GM12864 (cell line): ENCODE measurements at places on chromosomes 4 and X.
A peak's percentile ranks its signal among the peaks of the same experiment; 100 is the strongest.

- no peak for DNase-seq
Measured at GRCh38 chr4:28341784-28342183, 1481.1 kb downstream of the STIM2 start.

GRCh38 chr4:75031775-75032174 is 98.9 kb downstream of the PARM1 start:
- no peak for DNase-seq

GRCh38 chr4:73452953-73453700 is 17.1 kb downstream of the AFP start:
- no peak for DNase-seq

DNA sequence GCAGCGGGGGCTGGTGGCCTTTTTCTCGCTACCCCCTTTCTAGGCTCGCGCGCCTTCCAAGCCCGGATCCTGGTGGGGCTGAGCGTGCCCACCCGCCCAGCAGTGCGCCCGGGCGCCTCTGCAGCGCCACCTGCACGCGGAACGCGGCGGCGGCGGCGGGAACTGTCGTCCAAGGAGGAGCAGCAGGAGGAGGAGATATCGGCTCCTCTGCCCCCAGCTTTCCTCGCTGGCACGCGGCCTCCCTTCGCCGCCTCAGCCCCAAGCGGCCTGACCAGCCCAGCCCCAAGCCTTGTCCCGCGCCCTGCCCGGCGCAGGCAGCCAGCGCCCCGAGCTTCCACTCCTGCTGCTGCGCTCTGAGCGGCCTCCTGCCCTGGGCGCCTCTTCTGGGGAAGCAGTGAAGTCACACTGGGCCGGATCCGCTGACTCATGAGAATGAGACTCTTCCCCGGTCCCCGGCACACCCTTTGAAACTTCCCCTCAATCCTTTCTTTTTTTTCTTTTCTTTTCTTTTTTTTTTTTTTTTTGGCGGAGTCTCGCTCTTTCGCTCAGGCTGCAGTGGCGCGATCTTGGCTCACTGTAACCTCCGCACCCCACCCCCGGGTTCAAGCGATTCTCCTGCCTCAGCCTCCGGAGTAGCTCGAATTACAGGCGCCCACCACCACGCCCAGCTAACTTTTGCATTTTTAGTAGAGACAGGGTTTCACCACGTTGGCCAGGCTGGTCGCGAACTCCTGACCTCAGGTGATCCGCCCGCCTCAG is 10.6 kb upstream of the ELF4 start:
- no peak for DNase-seq

- peak; percentile 15 for DNase-seq
Measured at GRCh38 chrX:64205441-64205734, at the start of gene AMER1. Gene AMER1, minus strand, starts transcription at chrX:64205708. Its CDS starts 12,422 bp downstream, at chrX:64193286.

- no peak for DNase-seq
Measured at GRCh38 chr4:114694770-114695169, 96.2 kb downstream of the UGT8 start.

- DNase-seq: no peak
Measured at GRCh38 chr4:8325291-8325973, 55.9 kb downstream of the HTRA3 start.

GRCh38 chrX:136065044-136065671 is 79.9 kb downstream of the SLC9A6 start:
- no peak for DNase-seq

DNA sequence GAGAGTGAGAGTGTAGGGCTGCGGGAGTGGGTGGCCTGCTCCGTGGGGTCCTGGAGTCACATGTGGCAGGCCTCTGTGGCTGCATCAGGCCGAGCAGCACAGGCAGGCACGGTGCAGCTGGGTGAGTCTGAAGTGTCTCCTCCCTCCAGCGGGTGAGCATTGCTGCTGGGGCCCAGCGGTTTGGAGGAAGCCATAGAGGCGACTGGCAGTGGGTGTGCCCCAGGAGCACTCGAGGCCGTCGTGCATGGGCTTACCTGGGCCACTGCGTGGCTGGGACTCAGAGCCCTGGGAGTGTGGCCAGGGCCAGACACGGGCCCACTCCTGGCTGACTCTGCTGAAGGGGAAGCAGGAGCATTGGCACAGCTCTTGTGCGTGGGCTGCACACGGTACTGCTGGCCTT is 10.6 kb downstream of the ZNF185 start:
- DNase-seq: no peak

GRCh38 chr4:137360761-137361160 is 171.5 kb downstream of the PCDH18 start:
- no peak for DNase-seq

GRCh38 chr4:30245140-30245539 is 475.0 kb upstream of the PCDH7 start:
- no peak for DNase-seq

DNA sequence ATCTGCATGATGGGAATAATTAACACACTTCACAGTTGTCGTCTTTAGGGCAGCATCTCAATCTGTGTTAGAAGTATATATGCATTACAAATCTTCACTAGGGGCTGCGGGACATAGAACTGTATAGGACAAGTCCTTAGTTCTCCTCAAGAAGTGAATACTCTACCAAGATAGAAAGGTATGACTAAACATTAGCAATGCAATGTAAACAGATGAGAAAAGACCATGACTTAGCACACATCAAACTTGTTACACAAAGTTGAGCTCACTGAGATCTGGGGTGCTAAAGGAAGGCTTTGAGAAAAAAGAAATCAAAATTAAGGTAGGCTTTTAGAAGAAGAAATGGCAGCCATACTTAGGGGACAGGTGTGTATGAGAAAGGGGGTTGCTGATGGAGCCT is 182.1 kb upstream of the MAP3K15 start:
- no peak for DNase-seq

GRCh38 chr4:24252121-24252520 is 332.2 kb downstream of the DHX15 start:
- no peak for DNase-seq

- no peak for DNase-seq
Measured at GRCh38 chrX:25897758-25898157, 240.4 kb upstream of the MAGEB18 start.

DNA sequence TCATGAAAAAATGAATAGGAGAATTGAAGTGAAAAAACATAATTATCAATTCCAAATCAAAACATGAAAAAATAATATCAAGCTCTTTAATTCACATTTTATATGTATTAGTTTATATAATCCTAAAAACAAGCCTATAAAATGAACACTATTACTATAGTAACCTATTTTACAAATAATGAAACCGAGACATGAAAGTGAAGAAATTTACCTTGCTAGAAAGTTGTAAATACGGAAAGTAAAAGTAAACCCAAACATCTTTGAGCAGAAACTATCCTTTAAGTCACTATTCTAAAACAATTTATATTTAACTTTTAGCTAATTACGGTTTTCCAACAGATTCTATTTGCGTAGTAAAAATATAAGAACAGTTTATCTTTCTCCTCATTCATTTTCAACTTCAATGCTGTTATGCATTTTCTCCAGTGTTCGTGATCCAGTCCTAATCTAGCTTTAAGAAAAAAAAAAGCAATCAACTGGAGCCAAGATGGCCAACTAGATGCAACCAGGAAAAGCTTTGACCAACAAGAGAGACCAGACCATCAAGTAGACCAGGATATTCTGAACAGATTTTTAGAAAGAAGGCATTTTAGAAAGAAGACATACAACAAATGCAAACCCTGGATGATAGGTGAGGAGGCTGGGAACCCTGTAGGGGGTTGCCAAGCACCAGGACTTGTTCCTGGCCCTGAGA is 67.0 kb downstream of the DDX53 start:
- no peak for DNase-seq

DNA sequence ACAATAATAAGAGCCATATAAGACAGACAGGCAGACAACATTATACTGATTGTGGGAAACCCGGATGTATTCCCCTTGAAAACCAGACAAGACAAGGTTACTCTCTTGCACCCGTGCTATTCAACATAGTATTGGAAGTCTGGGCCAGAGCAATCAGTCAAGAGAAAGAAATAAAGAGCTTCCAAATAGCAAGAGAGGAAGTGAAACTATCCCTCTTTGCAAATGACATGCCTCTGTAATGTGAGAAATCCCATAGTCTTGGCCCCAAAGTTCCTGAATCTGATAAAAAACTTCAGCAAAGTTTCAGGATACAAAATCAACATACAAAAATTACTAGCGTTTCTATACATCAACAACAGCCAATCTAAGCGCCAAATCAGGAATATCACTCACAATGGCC is 102.1 kb downstream of the DCAF12L2 start:
- no peak for DNase-seq

DNA sequence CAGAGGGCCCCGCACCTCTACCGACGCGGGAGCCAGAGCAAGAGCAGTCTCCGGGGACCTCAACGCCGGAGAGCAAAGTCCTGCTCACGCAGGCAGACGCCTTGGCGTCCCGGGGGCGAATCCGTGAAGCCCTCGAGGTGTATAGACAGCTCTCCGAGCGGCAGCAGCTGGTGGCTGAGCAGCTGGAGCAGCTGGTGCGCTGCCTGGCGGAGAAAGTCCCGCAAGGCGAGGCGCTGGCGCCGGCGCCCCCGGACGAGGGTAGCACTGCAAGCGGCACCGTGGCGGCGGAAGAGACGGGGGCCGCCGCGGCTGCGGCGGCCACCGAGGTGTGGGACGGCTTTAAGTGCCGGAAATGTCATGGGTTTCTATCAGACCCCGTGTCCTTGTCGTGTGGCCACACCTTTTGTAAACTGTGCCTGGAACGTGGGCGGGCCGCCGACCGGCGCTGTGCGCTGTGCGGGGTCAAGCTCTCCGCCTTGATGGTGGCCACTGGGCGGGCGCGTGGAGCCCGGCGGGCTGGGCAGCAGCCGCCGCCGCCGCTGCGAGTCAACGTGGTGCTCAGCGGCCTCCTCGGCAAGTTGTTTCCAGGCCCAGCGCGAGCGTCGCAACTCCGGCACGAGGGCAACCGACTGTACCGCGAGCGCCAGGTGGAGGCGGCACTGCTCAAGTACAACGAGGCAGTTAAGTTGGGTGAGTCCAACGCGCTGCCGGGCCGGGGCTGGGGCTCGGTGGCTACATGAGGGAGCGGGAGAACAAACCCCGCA is 672 bp downstream of the LONRF3 start:
- DNase-seq: no peak

DNA sequence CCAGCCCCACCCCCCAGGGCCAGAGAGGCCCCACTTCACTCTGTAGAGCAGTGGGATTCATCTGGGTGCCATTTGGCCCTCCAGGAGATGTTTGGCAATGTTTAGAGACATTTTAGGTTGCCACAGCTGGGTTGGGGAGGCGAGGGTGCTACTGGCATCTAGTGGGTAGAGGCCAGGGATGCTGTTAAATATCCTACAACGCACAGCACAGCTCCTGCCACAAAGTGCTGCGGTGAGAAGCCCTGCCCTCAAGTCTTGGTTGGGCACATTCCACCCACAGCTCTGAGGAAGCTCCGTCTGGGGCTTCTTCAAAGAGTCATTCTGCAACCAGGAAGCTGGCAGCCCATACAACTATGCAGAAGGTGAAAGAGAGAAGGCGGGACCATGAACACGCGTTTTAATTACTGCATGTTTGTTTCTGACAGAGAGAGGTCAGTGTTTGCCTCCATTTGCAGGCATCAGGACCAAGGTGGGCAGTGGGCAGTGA is 48.1 kb upstream of the FAM9C start:
- no peak for DNase-seq

GRCh38 chrX:110267874-110268273 is 50.0 kb downstream of the AMMECR1 start:
- no peak for DNase-seq

- no peak for DNase-seq
Measured at GRCh38 chr4:34091451-34091850, 2152.9 kb downstream of the ARAP2 start.

DNA sequence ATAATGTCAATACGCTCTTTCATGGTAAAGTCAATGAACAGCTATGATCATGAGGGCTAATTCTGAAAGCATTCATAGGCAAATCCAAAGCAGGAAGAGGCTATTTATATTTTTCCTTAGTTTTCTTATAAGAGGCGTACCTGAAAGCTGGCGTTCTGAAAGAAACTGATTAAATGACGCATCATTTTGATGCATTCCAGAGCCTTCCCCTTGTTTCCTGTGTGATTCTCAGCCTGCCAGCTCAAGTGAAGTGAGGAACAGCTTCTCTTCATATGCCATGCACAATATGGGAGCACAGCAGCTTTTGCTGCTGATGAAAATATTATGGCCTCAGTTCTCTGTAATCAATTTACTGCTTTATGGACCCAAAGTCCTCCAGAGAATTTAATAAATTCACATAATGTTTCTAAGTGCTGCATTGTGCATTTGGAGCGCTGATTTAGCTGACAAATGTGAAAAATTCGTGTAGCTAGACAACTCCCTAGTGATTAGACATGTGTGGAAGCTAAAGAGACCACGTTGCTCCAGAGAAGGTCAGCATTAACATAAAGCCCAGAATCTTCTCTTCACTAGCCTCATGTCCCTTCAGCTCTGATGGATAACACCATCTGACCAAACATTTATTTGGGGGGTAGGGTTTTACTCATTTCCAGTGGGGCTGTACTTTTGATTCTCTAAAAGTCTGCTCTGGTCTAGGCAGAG is 110.8 kb downstream of the GPAT3 start:
- no peak for DNase-seq

GRCh38 chr4:170772429-170772828 is 682.7 kb upstream of the AADAT start:
- no peak for DNase-seq

DNA sequence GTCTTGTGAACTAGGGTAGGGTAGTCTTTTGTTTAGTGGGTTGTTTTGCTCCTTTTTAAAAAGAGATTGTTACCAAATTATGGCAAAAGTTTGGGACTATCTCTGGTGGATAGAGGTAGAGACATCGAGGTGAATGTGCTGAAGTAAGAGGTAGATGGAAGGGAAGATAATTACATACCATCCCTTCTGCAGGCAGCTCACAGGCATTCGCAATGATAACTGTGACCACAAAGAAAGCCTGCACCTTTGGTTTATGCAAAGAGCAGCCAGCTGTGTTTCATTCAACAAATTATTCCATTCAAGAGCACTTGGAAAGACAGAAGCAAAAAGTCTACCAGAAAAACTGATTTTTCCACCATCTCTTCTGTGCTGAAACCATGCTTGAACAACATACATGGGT is 155.6 kb downstream of the GATB start:
- no peak for DNase-seq

GRCh38 chr4:19913650-19914049 is 338.1 kb upstream of the SLIT2 start:
- no peak for DNase-seq

DNA sequence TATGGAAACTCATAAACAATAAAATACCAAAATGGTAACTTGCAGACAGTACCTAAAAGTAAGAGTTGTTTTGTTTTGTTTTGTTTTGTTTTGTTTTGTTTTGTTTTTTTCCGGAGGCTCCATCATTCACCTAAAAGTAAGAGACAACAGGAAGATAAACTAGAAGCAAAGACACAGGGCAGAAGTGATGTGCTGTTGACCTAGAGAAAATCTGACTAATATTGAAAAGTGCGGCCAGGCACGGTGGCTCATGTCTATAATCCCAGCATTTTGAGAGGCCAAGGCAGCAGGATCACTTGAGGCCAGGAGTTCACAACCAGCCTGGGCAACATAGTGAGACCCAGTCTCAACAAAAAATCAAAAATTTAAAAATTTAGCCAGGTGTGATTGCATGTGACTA is 5.6 kb upstream of the CENPC start:
- DNase-seq: no peak

GRCh38 chr4:15488658-15489470 is 19.2 kb downstream of the CC2D2A start:
- DNase-seq: no peak

DNA sequence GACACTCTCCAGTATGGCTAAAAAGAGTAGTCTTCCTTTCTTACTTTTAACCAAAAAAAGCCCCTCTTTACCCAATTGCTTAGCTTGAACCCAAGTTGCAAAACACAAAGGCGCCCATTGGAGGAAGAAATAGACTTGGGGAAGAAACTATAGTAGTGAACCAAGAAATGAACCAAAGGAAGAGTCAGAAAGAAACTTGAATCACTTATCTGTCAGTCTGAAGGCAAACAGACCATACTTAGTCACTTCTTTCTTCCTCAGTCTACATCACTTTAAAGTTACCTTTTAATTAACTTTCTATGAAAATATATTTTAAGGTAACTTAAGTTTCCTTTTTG is 161.4 kb upstream of the GIMD1 start:
- no peak for DNase-seq
